ENCODE measurements at places on chromosomes 7 and 10. TPM values are rescaled to one million over a fixed set of nuclear protein-coding genes. Genes with fewer than 3 reads are reported as not detected.

PPRC1 gene
- 19.1 TPM for total RNA-seq

CHAT gene
- not detected for total RNA-seq

PIK3AP1 gene
- total RNA-seq = not detected

TMEM178B gene
- not detected for total RNA-seq

SFTPA2 gene
- not detected for total RNA-seq

PRKCQ gene
- total RNA-seq = 0.32 TPM

ZNF746 gene
- total RNA-seq = 17.0 TPM

ACTR3C gene
- total RNA-seq = not detected

PRLHR gene
- not detected for total RNA-seq

CHN2 gene
- total RNA-seq = 1.8 TPM

ARID5B gene
- total RNA-seq = 57.2 TPM

RELN gene
- total RNA-seq = 0.18 TPM

SLF2 gene
- 6.9 TPM for total RNA-seq
